CD4-positive, alpha-beta memory T cell (primary cell): ENCODE measurements at places on chromosomes 3 and 15. TPM values are rescaled to one million over a fixed set of nuclear protein-coding genes. Genes with fewer than 3 reads are reported as not detected.

DNA sequence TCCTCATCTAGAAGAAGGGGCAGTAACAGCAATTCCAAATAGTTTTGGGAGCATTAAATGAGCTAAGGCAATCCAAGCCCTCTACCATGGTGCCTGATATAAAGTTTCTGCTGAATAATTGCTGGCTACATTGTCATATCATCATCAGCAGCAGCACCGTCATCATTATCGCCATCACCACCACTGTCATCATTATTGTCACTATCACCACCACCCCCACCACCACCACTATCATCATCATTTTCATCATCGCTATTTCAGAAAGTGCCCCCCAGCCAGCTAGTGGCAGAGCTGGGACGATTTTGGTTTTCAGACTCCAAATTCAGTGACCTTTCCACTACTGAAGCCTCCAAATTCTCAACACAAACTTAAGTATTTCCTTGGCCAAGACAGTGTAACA, 15.0 kb downstream of the XCR1 start:
- no peak for DNase-seq

EOGT gene
- 28.6 TPM for total RNA-seq

CELSR3 gene
- total RNA-seq: 3.3 TPM

DNA sequence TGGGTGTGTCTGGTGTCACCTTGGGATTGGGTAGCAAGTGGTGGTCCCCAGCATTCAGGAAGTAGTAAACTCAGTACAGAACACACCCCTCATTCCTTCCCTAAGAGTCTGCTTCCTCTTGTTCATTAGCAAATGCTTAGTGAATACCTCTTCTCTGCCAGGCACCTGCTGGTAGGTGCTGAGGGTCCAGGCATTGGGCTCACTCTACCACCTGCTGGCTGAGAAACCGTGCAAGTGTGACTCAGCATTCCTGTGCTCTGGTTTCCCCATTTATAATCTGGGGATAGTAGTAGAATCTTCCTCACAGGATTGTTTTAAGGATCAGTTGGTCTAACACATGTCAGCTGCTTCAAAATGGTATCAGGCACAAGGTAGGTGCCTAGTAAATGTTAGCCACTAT, 4.8 kb downstream of the SHF start:
- DNase-seq: no peak

DNA sequence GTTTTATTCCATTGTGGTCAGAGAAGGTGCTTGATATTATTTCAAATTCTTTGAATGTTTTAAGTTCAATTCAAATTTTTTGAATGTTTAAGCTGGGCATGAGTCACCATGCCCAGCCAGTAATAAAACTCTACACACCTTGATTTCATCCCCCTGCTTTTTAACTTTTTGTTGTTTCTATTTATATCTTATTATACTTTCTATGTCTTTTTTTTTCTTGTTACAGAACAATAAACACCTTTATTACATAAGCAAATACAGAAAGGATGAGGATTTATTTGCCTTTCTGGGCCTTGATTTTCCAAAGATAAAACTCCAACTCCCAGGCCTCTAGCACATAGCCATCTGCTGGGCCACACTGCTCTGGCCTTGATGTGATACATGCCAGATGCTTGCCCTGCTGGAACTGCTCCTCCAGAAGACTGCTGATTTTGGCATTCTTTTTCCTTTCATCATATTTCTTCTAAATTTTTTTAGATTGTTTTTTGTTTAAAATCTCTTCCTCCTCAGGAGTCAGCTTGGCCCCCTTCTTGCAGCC, 14.0 kb downstream of the DNAH12 start:
- no peak for DNase-seq

DNA sequence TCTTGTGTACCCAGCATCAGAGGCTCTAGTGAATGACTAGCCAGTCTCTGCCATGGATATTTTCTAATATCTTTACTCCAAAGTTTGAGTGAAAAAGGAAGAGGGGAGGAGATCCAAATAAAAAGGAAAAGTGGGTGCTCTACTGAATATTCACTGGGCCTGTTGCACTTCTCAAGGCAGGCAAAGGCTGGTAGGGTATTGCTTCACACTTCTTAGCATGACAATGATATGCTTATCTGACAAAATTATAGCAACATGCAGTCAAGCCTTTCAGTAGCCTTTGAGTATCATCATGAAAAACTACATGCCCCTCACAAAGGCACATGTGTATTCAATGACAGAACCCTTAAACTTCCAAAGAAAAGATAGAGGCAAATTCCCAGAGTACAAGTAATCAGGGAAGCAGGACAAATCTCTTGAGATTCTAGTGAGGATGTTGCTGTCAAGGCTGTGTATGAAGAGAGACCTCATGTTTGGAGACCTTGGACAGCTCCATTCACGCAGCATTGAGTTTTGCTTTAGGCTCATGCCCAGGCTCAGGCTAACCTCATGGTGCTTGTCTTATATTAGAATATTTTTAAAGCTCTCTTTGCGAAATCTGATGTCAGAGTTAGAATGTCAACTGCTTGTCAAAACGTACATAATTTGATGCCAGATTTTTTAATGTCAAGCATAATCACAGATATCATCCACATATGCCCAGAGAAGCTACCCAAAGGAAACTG, 506.9 kb downstream of the OCA2 start:
- no peak for DNase-seq

DNA sequence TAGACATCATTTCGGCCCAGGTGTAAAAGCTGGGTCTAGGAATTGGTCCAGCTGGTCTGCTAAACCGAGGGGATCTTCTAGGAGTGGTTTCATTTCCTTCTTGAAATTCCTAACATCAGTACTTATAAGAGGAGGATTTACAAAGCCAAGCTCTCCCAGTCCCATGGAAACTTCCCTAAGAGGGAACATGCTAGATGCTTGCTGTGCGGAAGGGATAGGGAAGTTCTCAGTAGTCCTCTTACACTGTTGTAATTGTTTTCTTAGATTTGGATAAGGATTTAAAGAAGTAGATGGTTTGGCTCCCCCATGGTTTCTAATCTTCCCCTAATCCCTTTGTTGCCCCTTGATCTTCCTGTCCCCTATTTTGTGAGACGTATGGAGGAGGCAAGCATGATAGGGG, 89.7 kb upstream of the XCR1 start:
- no peak for DNase-seq

GRCh38 chr15:68786753-68787152, 33.9 kb downstream of the ANP32A start:
- no peak for DNase-seq

GRIP2 gene
- total RNA-seq: not detected

ZNF774 gene
- 0.78 TPM for total RNA-seq

- no peak for DNase-seq
Observed at GRCh38 chr15:100901702-100902435, 17.3 kb upstream of the LRRK1 start.
